GM12878 (cell line): ENCODE measurements at places on chromosomes 6 and 20. TPM values are rescaled to one million over a fixed set of nuclear protein-coding genes. Genes with fewer than 3 reads are reported as not detected.

Gene GJA1
- 0.45 and 0.69 TPM in 2 replicates for total RNA-seq

Gene GDAP1L1
- not detected in 2 replicates for total RNA-seq

Gene MROH8
- total RNA-seq: 1.5 and 2.3 TPM in 2 replicates

Gene GGTLC1
- not detected in 2 replicates for total RNA-seq

Gene RAET1L
- not detected in 2 replicates for total RNA-seq

Gene SSTR4
- not detected in 2 replicates for total RNA-seq

Gene ESF1
- total RNA-seq: 19.1 and 20.2 TPM in 2 replicates

Gene C20orf202
- total RNA-seq: not detected in 2 replicates

Gene RCAN2
- total RNA-seq: not detected in 2 replicates

Gene STX11
- total RNA-seq: 20.9 and 23.2 TPM in 2 replicates

Gene CAP2
- 0.15 TPM in 1 of 2 replicates, not detected in the other for total RNA-seq

Gene ERGIC3
- total RNA-seq: 142 and 149 TPM in 2 replicates

Gene HLA-DQB1
- 119 and 121 TPM in 2 replicates for total RNA-seq

Gene MAK
- 0.05 and 0.08 TPM in 2 replicates for total RNA-seq

Gene CRIP3
- 1.6 and 2.2 TPM in 2 replicates for total RNA-seq

Gene PRKN
- not detected in 2 replicates for total RNA-seq

Gene EPHA7
- not detected in 2 replicates for total RNA-seq

Gene SLC32A1
- not detected in 2 replicates for total RNA-seq

Gene IP6K3
- not detected in 2 replicates for total RNA-seq

Gene PLN
- not detected in 2 replicates for total RNA-seq

Gene COX4I2
- total RNA-seq: not detected in 2 replicates

Gene BPIFB1
- 0.13 TPM in 1 of 2 replicates, not detected in the other for total RNA-seq

Gene PACRG
- not detected in 2 replicates for total RNA-seq

Gene SLC22A16
- not detected in 2 replicates for total RNA-seq

Gene XKR7
- not detected in 2 replicates for total RNA-seq

Gene PET117
- total RNA-seq: 11.3 and 12.5 TPM in 2 replicates

Gene PDE10A
- total RNA-seq: 0.03 and 0.16 TPM in 2 replicates
